ENCODE measurements at places on chromosomes 5 and 9.

DNA sequence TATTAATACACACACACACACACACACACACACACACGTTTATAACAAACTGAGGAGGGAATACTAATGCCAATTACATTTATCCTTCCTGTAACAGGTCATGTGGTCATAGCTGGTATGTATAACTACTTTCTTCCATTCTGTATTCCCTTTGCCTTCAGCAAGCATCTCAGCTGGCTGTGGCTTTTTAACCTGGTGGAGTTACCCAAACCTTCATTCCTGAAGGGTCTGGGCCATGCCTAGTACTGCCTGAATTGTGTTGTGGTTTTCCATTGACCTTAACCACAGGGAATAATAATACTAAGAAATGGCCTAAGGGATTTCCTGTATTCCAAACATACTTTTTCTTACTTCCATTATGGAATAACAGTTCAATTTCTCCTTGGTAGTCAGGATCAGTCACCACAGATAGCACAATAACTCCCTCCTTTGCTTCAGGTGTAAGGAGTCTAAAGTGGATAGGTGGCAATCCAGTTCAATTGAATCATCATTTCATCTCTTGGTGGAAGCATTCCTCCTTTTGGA is 222.2 kb upstream of the MEF2C start:
- DNase-seq, result peak; percentile 26

GRCh38 chr5:34656700-34657273 is 659 bp downstream of the RAI14 start:
- DNase-seq, result no peak

DNA sequence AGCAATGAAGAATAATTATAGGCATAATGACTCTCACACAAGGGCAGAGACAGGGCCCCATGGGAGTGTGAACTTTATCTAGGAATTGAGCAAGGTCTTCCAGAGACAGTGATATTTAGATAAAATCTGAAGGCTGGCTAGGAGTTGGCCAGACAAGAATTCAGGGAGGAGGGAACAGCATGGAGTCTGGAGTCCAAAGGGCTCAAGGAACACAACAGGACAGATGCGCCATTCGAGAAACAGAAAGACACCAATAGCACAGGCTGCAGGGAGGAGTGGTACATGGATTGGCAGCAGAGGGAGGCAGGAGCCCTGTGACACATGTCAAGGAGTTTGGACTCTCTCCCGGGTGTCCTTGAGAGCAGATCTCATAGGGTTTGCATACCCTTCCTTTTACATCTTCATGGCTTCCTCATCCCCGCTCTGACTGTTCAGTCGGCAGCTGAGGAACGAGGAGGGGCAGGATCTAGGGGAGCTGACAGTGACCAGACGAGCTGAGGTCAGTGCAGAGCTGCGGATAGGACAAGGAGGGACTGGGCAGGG is 64.0 kb upstream of the XPA start:
- DNase-seq, result no peak

DNA sequence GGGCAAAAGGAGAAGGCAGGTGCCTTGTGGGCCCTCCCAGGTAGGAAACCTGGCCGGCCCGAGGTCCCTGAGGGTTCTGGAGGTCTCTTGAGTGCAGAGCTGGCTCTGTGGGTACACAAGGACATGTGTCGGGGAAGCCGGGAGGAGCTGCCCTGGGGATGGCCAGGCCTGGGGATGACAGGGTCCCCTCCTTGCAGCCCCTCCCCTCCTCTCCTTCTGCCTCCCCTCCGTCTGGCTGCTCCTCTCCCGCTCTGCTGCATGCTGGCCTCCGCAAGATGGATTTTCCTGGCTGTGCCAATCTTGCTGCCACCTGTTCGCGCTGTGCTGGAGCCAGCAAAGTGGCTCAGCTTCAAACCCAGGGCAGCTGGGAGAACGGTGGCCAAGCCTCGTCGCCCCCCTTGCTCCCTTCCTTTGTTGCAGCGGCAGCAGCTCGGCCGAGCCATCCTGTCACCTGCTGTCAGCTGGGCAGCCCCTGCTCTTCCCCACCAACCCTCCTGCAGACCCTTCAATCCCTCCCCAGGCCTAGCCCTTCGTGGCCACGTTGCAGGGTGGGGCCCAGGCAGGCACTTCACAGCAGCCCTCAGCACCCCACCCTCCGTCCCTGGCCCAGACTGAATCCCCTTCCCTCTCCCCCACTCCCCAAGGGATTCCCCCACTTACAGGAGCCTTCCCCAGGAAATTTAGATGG is 17.6 kb upstream of the UNC5A start:
- DNase-seq, result no peak

GRCh38 chr9:86867804-86868313 is 79.4 kb downstream of the GAS1 start:
- no peak for DNase-seq

- no peak for DNase-seq
Measured at GRCh38 chr5:122390154-122390553, 78.1 kb downstream of the SNCAIP start.

- DNase-seq, result no peak
Measured at GRCh38 chr5:118519466-118519865, 468.9 kb downstream of the DTWD2 start.

DNA sequence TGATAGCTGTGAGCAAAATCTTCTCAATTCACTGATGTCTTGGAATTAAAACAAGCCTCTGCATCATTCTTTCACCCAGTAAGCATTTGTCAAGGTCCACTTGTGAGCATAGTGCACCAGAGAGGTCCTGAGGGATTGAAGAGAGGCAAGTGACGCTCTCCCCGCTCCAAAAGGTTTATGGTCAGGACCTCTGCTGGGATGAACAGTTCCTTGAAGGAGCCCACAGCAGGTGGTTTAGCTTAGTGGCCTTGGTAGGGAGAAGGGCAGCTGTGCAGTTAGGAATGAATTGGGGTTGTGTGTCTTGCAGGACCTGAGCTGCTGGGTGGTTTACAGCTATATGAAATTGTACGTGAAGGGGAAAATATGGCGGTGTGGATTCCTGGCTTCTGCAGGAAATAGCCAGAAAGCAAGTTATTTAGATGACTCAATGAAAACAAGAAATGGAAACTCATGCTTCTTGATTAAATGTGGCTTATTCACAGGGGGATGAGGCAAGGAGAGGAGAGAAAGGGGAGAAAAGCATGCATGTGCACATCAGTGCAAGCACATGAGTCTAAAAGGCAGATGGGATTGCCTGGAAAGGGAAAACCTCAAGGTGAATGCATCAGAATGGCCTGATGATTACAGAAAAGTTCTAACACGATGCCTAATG is 42.0 kb downstream of the SUB1 start:
- DNase-seq, result no peak

GRCh38 chr9:36882594-36882993 is 151.5 kb downstream of the PAX5 start:
- DNase-seq, result no peak

DNA sequence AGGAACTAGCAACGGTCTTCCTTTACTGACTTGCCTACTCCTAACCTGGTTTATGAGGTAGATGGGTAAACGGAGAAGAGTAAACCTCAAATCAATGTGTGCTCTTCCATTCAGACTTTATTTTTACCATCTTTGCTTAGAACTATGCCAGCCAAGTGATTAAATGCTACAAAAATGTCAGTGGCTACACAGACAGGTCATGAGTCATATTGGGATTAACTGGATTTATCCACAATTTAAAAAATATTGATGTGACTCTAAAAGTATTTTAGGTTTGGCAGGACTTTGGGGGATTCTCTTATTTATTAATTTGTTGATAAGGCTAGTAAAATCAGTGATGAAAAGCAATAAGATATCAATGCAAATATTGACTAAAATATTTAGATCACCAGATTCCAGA is 275.0 kb downstream of the PLK2 start:
- peak; percentile 61 for DNase-seq

- DNase-seq, result no peak
Measured at GRCh38 chr9:1718836-1719235, 296.3 kb upstream of the SMARCA2 start.

GRCh38 chr5:14281746-14282181 is 138.6 kb downstream of the TRIO start:
- no peak for DNase-seq

DNA sequence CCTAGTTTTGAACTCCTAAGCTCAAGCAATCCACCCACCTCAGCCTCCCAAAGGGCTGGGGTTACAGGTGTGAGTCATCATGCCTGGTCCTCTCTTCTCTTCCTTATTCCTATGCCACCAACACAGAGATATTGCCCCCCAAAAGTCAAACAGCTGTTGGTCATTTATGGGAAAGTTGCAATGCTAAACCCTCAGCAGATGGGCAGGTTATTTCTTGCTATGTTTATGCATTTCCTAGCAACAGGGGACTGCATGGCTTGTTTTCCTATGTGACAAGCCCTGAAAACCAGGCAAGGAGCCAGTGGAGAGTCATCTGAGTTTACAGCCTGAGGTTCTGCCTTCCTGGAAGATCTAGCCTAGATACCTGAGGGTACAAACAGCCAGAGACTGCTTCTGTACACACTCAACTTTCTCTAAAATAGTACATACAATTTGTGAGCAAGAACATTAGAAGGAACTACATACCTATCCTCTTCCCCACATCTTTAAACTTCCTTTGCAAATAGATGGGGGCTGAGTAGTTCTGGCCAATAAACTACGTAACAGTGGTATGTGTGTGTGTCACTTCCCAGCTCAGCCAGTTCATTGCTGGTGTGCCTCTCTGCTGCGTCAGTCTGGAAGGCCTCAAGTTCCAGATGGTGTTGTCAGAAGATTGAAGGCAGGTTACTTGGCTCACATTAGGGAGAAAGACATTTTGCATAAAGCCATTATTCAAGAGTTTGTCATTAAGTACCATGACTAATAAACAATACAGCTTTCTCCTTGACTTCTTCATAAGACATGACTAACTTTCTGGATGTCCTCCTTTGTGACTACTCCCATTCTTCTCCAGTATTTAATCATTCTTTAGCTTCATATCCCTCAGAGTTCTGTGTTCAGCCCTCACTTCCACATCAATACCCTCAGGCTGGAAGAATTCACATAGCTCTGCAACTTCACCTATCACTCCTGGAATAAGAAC is 65.3 kb downstream of the CSNK1A1 start:
- peak; percentile 100 for DNase-seq

GRCh38 chr9:120698766-120699165 is 15.5 kb downstream of the MEGF9 start:
- DNase-seq, result no peak

- no peak for DNase-seq
Measured at GRCh38 chr5:851553-851952, 767 bp upstream of the ZDHHC11 start.

GRCh38 chr5:113378514-113378913 is 56.3 kb downstream of the TSSK1B start:
- no peak for DNase-seq

GRCh38 chr9:91813176-91813795 is 136.7 kb downstream of the ROR2 start:
- no peak for DNase-seq

DNA sequence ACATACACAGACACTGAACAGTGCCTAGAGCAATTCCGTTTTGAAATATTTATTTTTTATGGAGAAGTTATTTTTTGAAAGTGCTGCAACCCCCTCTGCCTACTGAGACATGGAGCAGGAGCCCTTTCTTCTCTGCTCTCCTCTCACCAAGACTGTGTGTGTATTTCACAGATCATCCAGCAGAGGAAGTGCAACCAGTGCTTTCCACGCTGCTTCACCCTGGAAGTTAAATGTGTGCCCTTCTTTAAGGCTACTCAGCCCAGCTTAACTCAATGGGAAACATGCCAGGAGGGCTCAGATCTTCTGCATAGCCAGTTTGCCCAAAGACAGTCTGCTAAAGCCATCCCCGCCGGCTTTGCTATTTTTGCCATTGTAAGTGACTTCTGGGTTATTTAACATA is 606.3 kb downstream of the TLE1 start:
- DNase-seq, result peak; percentile 14

DNA sequence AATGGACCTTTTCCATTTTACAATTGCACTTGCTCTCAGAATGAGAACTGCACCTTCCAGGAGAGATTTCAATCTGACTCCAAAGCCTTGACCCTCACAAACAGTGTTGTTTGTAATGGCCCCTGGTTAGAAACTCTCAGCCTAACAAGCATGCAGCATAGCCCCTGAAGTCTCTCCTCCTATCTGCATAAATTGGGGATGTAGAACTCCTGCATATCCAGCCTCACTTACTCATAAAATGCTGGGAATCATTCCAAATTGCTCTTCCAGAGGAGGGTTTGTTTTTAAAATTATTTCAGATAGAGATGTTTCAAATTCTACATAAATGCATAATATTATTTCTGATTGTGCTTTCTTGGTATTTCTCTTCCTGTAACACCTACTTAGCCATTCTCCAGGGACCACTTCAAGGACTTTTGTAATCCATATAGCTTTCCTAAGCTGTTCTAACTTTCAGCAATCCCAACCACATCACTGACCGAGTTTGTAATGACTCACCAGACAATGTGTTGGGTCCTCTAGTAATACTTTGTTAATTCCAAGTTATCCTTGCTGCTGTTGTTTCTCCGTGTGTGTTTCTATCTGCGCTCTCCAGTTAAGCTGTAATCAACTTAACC is 143.8 kb upstream of the CCDC152 start:
- peak; percentile 69 for DNase-seq

DNA sequence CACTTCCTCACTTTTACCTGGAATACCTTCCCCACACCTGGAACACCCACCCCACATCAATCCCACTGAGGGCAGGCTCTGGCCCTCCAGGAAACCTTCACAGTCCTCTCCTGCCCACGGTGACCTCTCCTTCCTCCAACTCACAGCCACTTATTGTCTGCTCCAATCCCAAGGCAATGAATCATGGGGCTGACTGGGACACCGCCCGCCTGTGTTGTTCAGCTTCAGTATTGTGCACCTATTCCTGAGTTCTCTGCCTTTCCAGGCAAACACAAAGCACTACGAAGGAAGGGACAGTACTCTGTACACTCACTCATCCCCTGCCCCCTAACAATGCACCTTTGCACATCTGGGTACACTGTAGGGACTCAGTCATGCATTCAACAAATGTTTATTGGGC is 7.3 kb downstream of the PCDH1 start:
- no peak for DNase-seq

- peak; percentile 57 for DNase-seq
Measured at GRCh38 chr5:168270476-168270875, 21.0 kb upstream of the WWC1 start.

DNA sequence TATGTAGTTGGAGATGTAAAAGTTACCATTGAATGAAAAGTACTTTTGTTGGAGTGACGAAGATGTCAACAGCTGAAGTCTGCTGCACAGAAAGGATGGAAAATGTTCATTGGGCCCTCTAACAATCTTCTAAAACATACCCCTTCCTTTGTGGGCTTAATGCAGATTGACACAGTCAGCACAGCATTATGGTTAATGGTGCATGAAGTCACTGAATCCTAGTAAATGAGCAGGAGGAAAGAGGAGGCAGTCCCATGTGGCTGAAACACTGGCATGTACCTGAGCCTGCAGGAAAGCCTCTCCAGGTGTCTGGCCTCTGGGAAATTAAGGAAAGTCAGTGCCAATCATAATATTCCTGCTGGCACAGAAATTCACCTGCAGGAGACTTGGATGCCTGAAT is 153.8 kb downstream of the ARL15 start:
- no peak for DNase-seq

DNA sequence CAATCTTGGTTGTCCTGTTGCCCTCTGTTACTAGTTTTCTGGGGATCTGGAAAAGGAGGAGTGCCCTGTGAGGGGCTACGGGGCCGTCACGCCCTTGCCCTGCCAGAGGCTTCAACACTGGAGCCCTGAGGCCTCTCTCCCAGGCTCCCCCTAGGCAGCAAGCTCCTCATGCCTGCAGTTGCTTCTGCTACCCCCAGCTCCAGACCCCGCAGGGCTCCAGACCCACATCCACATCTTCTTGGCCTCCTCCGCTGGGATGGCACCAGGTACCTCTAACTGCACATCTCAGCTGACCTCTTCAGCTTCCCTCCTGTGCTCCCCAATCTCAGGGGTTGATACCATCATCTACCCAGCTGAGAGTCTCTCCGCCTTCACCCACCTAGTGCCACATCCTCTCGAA is 116.0 kb downstream of the ZNF354C start:
- no peak for DNase-seq

GRCh38 chr5:118440496-118440895 is 547.9 kb downstream of the DTWD2 start:
- DNase-seq, result no peak

All from astrocyte (in vitro differentiated cells and primary cell).